GM03348 (cell line): ENCODE measurements at places on chromosomes 1 and 21.
A peak's percentile ranks its signal among the peaks of the same experiment; 100 is the strongest.

- no peak for DNase-seq
Measured at GRCh38 chr1:246065592-246065991, 441.5 kb downstream of the SMYD3 start.

DNA sequence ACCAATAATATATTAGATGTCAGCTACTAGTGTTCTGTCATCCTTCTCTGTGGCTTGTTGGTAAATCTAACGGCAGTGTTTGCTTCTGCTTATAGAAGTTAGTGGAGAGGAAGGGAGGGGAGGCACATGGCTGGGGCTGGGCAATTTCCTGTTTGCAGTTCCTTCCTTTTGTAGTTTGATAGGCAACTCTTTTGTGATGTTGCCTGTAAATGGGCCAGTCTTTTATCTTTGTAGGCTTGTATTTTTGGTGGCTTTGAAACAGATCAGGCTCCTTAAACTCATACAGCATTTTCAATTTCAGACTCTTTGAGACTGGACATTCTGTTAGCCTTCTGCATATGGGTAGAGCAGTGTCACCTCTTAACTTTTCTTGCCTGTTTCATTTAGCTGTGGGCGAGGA is 48.1 kb downstream of the CDC14A start:
- no peak for DNase-seq

- no peak for DNase-seq
Measured at GRCh38 chr1:91804546-91805023, 81.4 kb downstream of the TGFBR3 start.

DNA sequence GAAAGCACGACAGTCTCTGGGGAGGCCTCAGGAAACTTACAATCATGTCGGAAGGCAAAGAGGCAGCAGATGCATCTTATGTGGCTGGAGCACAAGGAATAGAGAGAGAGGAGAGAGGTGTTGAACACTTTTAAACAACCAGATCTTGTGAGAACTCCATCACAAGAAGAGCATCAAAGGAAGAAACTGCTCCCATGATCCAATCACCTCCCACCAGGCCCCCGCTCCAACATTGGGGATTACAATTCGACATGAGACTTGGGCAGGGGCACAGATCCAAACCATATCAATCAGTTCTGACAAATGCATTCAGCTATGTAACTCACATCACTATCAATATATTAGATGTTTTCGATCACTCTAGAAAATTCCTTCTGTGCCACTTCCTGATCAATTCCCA is 37.6 kb downstream of the ETS2 start:
- no peak for DNase-seq

GRCh38 chr1:203083463-203083921 is 2.3 kb downstream of the MYOG start:
- DNase-seq: no peak

GRCh38 chr21:46295177-46295770 is 9.1 kb downstream of the YBEY start:
- DNase-seq: peak; percentile 29

GRCh38 chr1:94648225-94649007 is 106.9 kb upstream of the F3 start:
- peak; percentile 88 for DNase-seq

DNA sequence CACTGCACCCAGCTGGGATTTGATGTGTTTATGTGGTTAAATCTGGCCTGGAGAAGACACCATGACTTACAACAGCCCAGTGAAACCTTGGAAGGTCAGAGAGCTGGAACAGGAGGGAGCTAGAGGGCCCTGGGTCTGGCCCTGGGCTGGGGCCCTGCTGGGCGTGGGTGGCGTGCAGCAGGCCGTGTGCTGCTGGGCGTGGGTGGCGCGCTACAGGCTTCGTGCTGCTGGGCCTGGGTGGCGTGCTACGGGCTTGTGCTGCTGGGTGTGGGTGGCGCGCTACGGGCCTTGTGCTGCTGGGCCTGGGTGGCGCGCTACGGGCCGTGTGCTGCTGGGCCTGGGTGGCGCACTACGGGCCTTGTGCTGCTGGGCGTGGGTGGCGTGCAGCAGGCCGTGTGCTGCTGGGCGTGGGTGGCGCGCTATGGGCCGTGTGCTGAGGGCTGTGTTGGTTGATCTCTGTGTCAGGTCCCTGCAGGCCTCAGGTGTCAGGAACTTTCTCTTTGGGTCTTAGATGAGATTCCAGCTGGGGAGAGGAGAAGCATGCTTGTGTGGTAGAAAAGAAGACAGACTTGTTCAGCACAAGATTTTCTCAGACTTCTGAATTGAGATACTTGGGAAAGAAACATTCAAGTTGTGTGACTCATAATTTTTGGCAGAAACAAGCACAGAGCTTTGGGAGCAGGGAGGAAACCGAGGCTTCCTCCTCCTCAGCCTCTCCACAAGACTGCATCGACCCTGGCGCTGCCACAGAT is 66.0 kb downstream of the COL18A1 start:
- peak; percentile 89 for DNase-seq

DNA sequence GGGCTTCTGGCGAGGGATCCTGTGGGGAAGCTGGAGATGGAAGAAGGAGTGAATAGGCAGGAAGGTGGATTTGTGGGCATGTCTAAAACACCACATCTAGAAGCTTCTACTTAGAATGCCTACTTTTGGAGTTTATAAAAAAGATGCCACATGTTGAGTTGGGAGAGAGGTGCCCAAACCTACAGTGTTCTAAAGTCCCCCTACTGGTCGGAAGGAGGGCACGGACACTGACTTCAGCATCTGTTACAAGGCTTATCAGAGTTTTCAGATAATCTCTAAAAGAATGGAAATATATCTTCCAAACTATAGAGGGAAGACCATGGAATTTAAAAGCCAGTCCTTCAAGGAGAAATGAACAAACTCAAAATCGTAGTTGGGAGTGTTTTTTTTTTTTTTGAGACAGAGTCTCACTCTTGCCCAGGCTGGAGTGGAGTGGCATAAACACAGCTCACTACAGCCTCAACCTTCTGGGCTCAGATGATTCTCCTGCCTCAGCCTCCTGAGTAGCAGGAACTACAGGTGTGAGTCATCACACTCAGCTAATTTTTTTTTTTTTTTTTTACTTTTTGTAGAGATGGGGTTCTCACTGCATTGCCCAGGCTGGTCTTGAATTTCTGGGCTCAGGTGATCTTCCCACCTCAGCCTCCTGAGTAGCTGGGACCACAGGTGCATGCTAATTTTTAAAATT is 14.8 kb downstream of the IBA57 start:
- DNase-seq: no peak

- DNase-seq: no peak
Measured at GRCh38 chr1:60833173-60833572, 249.2 kb upstream of the NFIA start.

GRCh38 chr1:67570486-67571143 is 114.4 kb upstream of the GADD45A start:
- DNase-seq: peak; percentile 87

GRCh38 chr1:201282931-201283829 is at the start of gene PKP1:
TSS of gene PKP1 (plus strand) at chr1:201283506. CDS start at chr1:201283703, 197 bp downstream.
- peak; percentile 64 for DNase-seq

DNA sequence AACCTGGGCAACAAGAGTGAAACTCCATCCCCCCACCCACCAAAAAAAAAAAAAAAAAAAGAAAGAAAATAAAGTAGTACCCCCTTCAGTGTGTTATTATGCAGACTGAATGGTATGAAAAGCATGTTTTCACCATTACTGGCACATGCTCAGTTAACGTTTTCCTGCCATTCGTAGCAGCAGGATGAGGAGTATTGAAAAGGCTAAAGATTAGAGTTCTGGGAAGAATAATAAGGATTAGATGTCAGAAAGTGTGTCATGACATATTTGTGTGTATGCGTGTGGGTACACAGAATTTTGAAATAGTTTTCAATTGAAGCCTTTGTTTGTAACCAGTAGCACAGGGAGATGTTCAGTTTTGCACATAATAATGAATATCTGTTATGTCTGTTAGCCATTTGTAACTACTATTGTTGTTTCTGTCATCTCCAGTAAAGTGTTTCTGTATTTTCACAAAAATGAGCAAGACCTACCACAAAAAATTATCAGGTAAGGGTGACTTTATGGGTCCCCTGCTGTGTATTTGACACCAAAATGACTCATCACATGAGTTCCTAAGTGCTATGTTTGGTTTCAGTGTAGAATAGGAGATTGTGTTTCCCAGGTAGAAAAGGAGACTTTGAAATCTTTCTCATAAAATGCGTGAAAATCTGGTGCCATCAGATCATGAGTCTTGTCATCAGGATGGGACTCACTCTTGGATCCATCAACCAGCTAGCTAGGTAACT is 358.9 kb downstream of the DISC1 start:
- DNase-seq: no peak

DNA sequence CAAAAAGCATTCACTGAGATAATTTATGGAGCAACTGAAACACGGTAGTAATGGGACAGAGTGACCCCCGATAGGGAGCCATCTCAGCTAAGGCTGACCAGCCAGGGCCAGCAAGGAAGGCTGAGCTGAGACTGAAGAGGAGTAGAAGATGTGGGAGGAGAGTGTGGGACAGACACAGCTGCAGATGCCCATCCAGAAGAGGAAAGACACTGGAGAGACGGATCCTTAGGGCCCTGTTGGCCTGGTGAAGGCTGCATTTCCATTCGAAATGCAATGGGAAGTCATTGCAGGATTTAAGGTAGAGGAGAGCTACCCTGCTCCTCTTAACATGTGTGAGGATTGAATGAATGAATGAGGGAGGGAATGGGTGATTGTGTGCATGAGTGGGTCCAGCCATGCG is 44.0 kb upstream of the LRP8 start:
- DNase-seq: no peak

- no peak for DNase-seq
Measured at GRCh38 chr1:157856538-157856937, 14.9 kb upstream of the CD5L start.

GRCh38 chr21:27190601-27191000 is 223.7 kb upstream of the ADAMTS5 start:
- DNase-seq: no peak
